ENCODE measurements at places on chromosomes 4 and X. TPM values are rescaled to one million over a fixed set of nuclear protein-coding genes. Genes with fewer than 3 reads are reported as not detected.

The FGFBP1 gene
- total RNA-seq = 3.4 TPM

The EFHC2 gene
- total RNA-seq = 0.31 TPM

The FAM200B gene
- 37.4 TPM for total RNA-seq

The UGT2A1 gene
- total RNA-seq = not detected

The GAGE12E gene
- not detected for total RNA-seq

The IL9R gene
- 0.08 TPM for total RNA-seq

The NHSL2 gene
- 0.49 TPM for total RNA-seq

The PTPN13 gene
- 5.1 TPM for total RNA-seq

The AKAP4 gene
- total RNA-seq = not detected

The MAGEE2 gene
- not detected for total RNA-seq

The AMOT gene
- total RNA-seq = 0.54 TPM

The SMIM10L2A gene
- total RNA-seq = 0.26 TPM

The GAB1 gene
- 1.8 TPM for total RNA-seq

The ZMAT1 gene
- 0.06 TPM for total RNA-seq

The PDE6B gene
- total RNA-seq = not detected
